Astrocyte (in vitro differentiated cells and primary cell): ENCODE measurements at places on chromosomes 3 and 15.

GRCh38 chr3:180421721-180422120 lies 180.2 kb upstream of the TTC14 start:
- no peak for DNase-seq

GRCh38 chr3:106881186-106881585 lies 496.1 kb upstream of the CCDC54 start:
- no peak for DNase-seq

DNA sequence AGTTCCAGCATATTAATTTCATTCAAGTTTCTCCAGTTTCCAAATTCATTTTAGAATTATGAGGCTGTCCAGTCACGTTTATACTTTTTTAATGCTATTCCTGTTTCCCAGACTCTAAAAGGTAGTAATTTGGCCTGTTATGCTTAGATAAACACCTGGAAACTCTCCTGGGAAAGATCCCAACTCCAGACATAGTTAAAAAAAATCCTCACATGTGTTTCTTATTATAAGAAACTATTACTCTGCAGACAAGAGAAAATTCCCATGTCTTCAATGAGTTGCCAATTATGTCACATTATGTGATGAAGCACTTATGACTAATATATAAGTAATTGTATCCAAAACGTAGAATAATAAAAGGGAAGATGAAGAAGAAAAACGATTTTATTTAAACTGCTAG lies 137.1 kb upstream of the TMC3 start:
- peak; percentile 80 for DNase-seq

GRCh38 chr3:114872050-114872449 lies 275.0 kb downstream of the ZBTB20 start:
- peak; percentile 3 for DNase-seq

GRCh38 chr3:118833075-118833474 lies 201.6 kb downstream of the IGSF11 start:
- DNase-seq: no peak

DNA sequence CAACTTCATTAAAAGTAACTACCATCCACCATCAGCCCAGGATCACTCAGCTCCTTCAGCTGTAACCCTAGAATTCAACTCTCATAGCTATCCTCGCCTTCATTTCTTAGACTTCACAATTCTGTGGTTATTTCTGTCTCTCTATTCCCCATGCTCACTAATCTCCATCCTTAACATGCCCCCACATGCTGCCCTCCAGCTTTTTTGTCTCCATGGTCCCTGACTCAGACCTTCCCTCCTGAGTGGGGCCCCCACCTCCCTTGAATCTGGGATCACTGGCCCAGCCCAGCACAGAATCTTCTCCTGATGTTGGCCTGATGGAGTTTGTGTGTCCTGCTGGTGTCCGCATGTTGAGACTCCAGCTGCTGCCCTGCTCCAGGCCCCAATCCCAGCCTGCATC lies 41.7 kb downstream of the CHST14 start:
- no peak for DNase-seq

GRCh38 chr3:96977671-96978070 lies 163.3 kb downstream of the EPHA6 start:
- no peak for DNase-seq

- DNase-seq: no peak
These were observed 152.8 kb downstream of the KCNAB1 start for GRCh38 chr3:156273111-156273694.

- no peak for DNase-seq
These were observed 39.4 kb downstream of the PPARG start for GRCh38 chr3:12328132-12328836.

- DNase-seq: no peak
These were observed 20.5 kb downstream of the EXOSC7 start for GRCh38 chr3:44996556-44996969.

GRCh38 chr3:54123776-54124196 lies 1.4 kb downstream of the CACNA2D3 start:
- DNase-seq: peak; percentile 3

GRCh38 chr15:52441841-52442240 lies 86.8 kb downstream of the MYO5A start:
- peak; percentile 65 for DNase-seq

DNA sequence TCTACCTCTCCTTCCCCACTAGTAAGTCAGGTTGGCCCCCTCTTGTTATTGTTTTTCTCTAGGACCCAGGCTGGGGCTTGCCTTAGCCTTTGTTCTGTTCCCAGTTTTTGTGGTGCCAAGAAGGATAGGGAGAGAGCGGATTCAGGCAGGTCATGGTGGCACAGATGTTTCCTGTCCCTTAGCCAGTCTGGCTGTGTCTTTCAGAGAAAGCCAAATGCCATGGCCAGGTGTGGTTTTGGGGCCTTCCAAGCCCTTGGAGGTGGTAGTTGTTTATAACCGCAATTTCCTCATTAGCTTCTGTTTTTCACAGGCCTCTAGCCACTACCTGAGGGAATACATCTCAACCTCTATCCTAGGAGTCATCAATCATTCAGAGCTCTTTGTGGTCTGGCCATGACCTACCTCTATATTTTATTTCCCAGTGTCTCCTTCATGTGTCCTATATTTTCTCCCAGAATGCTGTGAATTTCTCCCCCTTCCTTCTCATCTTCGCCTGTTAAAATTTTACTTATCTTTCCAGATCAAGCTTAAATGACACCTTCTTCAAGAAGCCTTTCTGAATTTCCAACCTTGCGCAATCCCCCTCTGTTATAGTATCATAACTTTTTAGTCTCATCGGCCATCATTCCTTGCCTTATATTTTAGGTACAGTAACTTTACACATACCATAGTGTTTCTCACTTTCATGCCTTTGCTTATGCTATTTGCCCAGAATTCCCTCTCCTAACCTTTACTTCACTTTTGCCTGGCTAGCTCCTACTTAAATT lies 38.2 kb downstream of the TIMP4 start:
- DNase-seq: no peak

DNA sequence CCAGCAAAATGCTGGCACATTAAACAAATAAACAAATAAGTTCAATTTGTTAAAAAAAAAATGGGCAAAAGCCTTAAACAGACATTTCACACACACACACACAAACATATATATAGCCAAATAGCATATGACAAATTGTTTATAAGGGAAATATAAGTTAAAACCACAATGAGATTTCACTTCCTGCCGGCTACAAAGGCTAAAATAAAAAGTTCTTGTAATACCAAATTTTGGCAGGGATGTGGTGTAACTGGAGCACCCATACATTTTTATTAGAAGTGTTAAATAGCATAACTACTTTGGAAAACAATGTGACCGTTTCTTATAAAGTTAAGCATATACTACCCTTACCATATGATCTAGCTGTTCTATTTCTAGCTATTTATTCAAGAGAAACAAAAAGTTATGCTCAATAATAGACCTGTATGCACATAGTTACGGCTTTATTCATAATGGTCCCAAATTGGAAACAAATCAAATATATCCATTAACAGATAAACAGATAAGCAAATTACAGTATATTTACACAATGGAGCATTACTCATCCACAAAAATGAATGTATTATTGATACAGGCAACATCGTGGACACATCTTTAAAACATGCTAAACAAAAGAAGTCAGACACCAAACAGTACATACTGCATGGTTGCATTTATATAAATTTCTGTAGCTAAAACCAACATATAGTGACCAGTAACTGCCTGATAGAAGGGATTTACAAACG lies 93.9 kb downstream of the EOMES start:
- DNase-seq: no peak

DNA sequence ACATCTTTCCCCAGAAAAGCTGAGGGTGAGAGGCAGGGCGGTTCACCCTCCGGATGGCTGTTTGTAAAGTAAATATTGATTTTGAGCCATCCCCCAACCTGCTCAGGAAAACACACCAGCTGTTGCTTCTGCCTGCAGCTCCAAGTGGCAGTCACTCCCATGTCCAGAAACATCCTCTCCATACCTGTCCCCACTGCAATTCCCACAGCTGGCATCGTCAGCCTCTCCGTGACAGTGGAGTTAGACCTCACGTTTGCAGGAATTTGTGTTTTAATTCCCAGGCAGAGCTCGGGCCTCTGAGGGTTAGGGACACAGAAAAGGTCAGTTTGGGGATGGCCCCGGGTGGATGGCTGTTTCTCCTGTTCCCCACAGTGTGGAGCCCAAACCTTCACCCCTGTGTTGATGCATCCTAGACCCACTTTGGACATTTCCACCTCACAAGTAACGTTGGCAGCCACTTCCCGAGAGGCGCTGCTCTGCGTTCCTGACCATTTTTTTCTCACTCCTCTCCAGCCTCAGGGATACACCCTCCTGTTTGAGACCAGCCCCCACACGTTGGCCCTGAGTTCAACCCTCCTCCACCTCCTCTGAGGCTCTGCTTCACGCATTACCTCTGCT lies 11.8 kb upstream of the FAM174B start:
- DNase-seq: no peak

GRCh38 chr3:47394140-47394870 lies 13.5 kb downstream of the PTPN23 start:
- DNase-seq: peak; percentile 53

GRCh38 chr3:79517766-79518413 lies 249.9 kb downstream of the ROBO1 start:
- DNase-seq: peak; percentile 21

DNA sequence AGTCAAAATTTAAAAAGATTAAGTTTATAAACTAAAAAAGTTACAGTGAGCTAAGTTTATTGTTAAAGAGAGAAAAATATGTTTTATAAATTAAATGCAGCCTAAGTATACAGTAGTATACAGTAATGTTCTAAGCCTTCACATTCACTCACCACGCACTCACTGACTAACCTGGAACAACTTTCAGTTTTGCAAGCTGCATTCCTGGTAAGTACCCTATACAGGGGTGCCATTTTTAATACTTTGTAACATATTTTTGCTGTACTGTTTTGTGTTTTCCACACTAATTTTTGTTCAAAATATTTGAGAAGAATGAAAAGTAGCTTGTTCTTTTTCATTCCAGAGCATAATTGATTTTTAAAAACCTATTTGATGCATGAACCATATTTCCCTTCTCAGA lies 524.9 kb downstream of the RBMS3 start:
- DNase-seq: peak; percentile 8

GRCh38 chr3:12472796-12473195 lies 11.5 kb upstream of the TSEN2 start:
- DNase-seq: peak; percentile 13

DNA sequence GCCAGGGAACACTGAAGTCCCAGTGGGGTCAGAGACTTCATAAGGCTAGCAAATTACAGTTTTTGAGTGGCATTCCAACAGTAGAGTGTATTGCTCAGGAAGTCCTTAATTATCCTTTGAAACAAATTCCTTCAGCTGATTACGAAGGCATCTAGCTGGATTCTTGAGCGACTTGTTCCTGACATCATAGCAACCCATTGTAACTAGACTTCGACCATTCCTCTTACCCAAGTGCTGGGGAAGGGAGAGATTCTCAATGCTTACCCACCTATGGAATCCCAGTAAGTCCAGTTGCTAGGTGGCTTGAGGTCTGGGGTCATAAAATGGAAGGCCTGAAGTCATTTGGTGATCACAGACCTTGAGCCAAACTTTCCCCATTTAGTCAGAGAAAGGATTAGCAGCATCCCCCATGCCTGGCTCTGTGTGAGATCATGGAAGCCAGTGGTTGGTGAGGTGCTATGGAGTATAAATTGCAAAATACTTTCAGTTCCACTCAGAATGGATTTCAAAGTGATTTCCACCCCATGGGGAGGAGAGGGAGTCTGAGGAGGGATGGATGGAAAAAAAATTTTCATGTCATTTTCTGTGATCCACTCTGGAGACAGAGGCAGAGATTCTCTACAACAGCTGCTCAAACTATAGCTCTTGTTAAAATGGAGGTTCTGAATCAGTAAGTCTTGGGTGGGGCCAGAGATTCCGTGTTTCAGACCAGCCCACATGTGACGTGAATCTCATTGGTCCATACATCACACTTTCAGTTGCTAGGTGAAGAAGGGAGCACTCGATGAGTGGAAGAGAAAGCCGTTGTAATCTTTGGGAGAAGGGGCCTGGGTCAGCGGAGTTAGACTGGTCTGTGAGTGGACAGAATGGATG lies 45.7 kb downstream of the CD86 start:
- no peak for DNase-seq

DNA sequence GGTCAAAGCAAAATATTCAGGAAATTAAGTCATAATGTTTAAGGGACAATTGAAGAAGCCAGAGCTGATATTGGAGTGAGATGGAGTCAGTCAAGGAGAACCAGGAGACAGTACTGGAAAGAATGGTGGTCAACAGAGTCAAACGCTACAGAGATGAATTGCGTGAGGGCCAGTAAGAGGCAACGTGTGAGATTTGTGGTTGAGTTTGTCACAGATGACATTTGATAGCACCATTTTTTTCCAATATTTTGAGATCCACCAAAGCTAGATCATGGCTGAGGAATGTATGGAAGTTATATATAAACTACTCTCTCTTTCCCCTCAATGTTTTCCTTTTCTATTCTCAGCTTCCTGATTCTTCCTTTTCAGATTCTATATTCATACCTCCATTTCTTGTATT lies 375.1 kb upstream of the ROBO2 start:
- DNase-seq: no peak

GRCh38 chr3:44342176-44342790 lies 3.7 kb downstream of the TCAIM start:
- peak; percentile 75 for DNase-seq

GRCh38 chr15:66938114-66938830 lies 127.1 kb upstream of the SMAD3 start:
- DNase-seq: peak; percentile 36

DNA sequence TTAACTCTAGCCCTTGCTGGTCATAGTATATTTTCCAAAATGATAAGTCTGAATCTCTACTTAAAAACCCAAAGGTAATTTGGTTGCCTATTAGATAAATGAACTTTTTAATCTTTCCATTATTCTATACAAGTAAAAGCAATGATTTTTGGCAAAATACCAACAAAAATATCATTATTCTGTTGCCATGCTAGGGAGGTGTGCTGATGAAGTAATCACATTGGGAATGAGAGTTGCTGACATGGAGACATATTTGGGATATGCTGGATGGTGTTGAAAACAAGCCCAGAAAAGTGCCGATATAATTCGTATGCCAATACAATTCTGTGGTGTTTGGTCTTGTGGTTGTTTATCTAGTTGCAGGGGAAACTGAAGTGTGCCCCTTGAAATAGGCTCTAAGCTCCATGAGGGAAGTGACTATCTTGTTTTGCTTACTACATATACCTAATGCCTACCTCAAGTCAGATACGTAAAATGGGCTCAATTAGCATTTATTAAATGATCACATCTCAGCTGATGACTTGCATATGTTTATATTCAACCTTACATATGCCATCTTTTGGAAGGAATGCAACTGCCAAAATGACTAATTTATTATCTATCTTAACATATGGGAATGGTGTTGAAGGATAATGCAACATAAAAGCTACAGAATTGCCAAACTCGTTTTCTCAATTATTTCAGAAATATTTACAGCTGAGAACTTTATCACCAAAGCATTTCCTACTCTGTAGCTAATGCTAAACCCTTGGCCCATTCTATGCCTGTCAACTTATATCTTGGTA lies 5.8 kb downstream of the TOPBP1 start:
- DNase-seq: no peak

DNA sequence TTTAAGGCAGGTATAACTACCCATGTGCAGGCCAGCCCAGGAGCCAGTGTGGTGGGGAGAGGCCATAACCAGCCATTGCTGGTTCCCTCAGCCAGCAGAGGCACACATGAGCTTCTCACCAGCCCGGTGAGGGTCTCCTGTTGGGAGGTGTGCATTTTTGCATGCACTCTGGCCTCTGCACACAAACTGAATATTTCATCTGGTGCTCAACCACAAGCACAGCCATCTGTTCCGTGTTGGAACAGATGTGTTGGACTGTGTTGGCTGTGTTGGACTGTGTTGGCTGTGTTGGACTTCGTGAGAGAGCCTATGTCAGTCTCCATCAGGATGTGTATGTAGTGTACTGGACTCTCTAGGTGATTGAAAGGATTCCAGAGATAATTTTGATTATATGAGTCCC lies 67.2 kb downstream of the RPL39L start:
- DNase-seq: no peak
